Activated CD4-positive, alpha-beta T cell treated with anti-CD3 and anti-CD28 coated beads for 24 hours (primary cell): ENCODE measurements at places on chromosomes 6 and 20.

DNA sequence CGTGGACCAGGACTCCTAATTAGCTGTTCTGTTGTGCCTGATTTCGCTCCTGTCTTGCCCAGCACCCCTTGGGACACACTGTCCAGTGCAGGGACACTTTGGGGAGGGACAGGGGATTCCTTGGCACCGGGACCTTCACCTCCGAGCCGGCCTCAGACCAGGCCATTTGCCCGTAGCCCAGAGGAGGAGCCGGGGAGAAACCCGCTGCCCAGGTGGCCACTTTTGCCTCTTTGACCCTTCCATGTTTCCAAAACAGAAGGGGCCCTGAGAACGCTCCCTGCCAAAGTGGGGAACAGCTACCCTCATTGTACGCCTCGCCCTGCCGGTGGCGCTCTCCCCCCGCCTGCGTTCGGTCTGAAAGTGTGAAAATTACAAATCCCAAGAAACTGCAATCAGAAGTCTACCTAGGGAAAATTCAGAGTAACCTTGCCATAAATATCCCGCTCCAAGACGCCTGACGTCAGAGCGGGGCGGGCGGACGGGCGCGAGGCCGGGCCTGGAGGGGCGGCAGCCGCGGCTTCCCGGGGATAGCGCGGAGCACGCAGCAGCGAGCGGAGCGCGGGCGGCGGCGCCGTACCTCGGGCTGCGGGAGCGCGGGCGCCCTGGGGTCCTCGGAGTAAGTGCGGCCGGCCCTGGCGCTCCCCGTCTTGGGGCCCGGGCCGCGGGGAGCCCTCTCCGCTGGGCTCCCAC is at the start of gene DAAM2:
DAAM2 (plus strand) TSS at position 527 of the 690 bp plus-strand sequence. CDS start 63,927 bp downstream, outside the sequence.
- DNase-seq = no peak

GRCh38 chr6:24931296-24931695 is 4.5 kb downstream of the RIPOR2 start:
- DNase-seq = no peak

DNA sequence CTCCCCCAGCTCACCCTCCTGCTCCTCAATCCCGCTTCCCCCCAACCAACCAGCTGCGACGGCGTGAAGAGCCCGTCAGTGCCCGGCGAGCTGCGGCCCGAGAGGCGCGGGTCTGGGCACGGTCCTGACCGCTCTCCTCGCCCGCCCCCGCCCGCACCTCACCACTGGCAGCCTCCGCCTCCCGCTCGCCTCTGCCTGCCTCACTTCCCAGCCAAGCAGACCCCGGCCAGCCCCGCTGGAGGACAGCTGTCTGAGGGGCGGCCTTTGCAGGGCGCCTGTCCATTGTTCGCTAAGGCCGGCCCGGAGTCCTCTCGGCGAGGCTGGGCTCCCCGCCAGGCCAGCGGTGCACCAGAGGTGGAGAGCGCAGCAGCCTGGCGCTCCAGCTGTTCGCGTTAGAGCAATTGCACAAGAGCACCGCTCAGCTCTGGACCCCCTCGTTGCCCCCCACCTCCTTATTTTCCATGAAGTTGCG is 1.3 kb downstream of the SOBP start:
- DNase-seq = no peak

- no peak for DNase-seq
Measured at GRCh38 chr6:109183109-109183650, 87.9 kb downstream of the CEP57L1 start.

- DNase-seq = no peak
Measured at GRCh38 chr6:151288712-151289398, 49.1 kb downstream of the AKAP12 start.

- DNase-seq = no peak
Measured at GRCh38 chr6:111870051-111870741, 3.1 kb downstream of the FYN start.

- DNase-seq = no peak
Measured at GRCh38 chr6:160161647-160161986, 40.0 kb downstream of the SLC22A1 start.

- DNase-seq = no peak
Measured at GRCh38 chr6:93407186-93407585, 12.2 kb downstream of the EPHA7 start.

DNA sequence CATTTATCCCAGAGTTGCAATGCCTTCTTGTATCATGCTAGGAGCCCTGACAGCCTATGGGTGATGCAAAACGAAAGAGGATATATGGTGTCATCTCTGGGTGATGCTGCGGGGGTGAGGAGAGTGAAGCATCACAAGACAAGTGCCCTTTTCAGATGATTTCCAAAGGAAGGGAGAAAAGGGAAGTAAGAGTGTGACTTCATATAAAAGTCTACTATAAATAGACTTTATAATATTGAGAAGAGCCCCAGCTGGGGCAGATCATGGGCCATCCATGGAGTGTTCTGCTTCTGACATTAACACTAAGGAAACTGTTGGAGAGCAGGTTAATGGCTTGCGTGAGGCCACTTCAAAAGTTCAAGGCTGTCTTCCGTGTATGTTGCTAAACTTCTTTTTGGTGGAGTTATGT is 4.4 kb downstream of the CD83 start:
- DNase-seq = no peak

DNA sequence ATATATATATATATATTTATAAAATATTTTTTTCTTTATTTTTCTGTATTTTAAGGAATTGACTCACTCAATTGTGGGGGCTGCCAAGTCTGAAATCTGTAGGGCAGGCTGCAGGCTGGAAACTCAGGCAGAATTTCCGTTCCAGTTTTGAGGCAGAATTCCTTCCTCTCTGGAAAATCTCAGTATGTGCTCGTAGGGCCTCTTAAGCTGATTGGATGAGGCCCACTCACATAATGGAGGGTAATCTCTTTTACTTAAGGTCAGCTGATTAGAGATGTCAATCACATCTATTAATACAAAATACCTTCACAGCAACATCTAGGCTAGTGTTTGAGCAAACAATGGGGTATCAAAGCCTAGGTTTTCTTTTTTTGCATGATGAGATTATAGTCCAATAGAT is 244.7 kb upstream of the RNF24 start:
- DNase-seq = no peak

GRCh38 chr6:161736326-161736725 is 462.5 kb upstream of the AGPAT4 start:
- DNase-seq = no peak

DNA sequence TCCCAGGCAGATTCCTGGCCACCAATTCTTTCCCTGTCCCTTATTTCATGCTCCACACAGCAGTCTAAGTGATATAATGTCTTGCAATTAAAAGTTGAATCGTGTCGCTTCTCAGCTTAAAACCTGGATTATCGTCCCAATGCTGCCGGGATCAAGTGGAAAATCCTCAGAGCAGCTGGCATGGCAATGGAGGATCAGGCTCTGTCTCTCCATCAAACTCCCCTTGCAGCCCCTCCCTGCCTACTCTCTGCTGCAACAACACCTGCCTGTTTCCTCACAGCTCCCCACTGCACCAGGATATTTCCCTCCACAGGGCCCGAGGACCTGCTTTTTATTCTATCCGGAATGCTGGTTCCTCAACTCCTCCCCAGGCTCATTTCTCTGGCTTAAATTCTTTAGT is 277.1 kb downstream of the SYNE1 start:
- DNase-seq = no peak

DNA sequence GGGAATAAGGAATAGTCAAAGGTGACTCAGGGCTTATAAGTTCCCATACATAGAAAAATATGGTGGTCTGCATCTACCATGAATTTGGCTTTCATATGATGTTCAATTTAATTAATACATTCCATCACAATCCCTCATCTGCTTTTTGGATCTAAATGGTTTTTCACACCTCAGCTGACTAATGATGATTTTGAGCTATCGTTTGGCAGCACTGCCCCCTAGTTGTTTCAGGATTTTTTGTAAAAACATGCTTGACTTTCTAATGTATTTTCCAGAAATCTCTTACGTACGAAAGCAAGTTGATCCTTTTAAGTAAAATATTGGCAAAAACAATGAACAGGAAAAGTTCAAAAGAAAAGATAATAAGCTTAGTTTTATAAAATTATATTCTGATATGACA is 408.6 kb upstream of the ADGRB3 start:
- DNase-seq = no peak

- DNase-seq = no peak
Measured at GRCh38 chr6:92139601-92140000, 1279.8 kb downstream of the EPHA7 start.

DNA sequence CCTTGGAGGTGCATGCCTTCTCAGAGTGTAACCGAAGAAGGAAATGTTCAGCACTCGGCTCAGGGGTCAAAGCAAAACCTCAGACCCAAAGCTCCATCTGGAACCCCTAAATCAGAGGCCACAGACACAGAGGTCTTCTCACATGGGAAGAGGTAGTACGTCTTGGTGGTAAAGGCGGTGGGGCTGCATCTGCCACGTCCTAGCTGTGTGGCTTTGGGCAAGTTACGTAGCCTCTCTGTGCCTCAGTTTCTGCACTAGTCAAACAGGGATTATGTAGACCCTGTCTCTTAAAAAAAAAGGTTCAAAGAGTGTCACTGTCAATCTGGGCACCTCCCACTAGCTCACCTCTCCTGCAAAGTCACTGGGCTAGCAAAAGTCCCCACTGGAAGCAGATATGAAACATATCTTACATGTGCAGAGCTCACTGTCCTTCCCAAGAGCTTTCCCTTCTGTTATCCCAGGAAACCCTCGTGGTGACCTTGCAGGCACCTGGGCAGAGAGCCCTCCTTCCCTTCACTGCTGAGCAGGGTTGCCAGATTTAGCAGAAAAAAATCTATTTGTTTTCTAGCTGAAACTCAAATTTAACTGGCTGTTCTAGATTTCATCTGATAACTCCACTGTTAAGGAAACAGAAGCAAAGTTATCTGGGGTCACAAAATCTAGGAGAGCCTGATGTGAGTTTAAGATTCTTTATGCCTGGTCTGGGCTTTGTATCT is 18.0 kb upstream of the NAA20 start:
- DNase-seq = no peak

DNA sequence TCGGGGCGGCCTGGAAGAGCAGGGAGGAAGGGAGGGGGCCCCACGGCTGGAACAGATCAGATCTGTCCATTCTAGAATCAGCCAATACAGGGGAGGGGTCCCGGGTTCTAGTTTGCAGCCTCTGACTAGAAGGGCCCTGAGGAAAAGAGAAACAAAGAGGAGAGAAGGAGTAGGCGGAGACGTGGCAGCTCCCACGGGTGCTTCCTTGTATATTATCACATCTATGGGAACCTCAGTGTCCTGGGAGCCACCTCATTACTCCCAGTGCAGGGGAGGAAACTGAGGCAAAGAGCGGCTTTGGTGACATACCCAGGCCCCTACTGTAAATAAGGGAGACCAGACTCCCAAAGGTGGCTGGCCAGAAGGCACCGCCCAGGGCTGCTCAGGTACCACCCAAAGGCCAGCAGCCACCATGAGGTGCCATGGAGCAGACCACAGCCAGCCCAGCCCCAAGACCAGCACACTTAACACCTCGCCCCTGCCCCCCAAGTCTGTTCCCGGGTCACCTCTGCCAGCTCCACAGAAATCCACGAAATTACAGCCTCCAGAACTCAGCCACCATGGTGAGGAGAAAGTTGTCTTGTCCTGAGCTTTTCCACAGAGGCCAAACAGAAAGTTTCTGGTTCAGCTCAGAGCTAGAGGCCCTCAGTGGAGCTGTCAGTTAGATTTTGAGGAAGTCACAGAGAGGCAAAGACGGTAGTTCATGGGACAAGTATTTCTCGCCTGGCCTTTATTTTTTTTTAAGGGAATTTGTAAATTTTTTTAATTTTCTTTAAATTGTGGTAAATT is 2.1 kb downstream of the ZC3H12D start:
- no peak for DNase-seq

DNA sequence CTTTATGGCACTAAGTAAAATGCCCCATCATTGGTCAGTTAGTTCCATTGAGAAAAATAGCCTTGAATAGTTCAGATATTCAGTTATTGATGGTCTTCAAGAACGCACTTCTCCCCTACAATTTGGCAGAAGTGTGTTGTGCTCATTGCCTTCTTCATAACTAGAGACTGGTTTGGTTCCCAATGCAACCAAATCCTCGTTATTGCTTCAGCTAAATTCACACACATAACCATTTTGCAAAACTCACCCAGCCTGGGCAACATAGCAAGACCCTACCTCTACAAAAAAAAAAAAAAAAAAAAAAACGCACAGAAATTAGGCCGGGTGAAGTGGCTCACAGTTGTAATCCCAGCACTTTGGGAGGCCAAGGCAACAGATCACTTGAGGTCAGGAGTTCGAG is 32.1 kb downstream of the ZNF217 start:
- DNase-seq = no peak

DNA sequence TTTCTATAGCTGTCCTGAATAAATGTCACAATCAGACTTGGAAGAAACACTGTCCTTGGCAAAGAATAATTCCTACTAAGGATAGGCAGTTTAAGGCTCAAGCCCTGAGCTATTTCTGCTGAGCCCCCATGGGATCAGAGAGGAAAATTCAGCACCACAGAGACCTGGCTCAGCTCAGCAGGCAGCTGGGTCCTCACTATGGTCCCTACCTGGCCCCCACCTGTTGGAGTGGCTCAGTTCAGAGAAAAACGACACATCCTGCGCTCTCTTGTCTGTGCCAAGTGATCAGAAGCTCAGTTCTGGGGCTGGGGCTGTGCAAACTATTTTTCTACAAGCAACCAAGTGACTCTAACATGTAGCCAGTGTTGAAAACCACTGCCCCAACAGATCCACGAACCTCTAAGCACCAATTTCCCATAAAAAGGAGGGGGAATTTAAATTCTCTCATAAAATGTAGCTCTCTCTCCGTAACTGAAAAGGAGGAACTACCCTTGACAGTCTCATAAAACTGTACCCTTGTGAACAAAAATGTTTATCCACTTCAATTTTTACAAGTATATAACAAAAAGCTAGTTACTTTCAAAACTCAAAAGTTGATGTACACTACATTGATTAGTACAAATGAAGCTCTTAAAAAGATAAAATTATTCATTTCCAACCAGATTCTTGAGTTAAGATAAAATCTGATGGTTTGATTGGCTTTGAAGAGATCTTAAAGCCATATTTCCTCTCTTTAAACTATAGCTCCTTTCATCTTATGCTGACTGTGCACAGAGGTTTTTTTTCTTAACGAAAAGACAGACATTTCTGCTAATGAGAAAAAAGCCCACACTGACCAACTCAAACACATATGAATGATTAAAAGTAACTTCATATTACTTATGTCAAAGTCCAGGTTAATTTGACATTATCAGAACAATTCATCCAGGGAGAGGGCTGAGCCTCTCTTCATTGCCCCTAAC is 52.0 kb downstream of the KIF13A start:
- DNase-seq = no peak

- DNase-seq = no peak
Measured at GRCh38 chr6:44738601-44739146, 351.2 kb downstream of the CDC5L start.

DNA sequence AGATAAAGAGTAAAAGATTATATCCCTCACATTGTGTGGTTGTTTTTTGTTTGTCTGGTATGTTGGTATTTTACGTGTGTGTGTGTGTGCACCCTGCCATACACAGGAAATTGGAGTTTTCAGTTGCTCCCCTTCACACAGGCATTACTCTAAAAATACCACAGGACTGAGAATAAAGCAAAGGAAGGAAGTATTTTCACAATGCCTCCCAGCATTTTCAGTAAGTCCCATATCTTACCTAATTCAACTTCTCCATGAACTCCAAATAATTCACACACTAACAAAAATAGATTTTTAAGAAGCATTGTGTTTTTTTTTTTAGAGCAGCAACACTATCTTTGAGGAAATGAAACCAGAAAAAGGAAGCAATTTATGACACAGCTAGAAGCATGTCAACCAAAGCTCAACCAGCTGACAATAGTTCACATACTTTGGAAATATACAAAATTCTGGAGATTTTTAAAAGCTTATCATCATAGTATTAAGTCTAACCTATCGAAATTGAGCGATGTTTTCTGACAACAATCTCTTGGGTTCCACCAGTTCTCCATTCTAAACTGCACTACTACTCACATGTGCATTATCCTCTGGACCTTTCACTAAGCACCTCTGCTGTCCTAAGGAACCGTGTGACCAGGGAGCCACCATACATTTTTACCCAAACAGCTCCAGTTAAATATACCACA is 2.1 kb downstream of the UBE2J1 start:
- DNase-seq = no peak
